ENCODE measurements at places on chromosomes 13 and 19. TPM values are rescaled to one million over a fixed set of nuclear protein-coding genes. Genes with fewer than 3 reads are reported as not detected.

HIPK4 gene
- total RNA-seq = not detected

PTH2 gene
- total RNA-seq = not detected

CILP2 gene
- total RNA-seq = 0.27 TPM

GRCh38 chr13:99671746-99672145 is 170.5 kb downstream of the TM9SF2 start:
- no peak for DNase-seq

DNA sequence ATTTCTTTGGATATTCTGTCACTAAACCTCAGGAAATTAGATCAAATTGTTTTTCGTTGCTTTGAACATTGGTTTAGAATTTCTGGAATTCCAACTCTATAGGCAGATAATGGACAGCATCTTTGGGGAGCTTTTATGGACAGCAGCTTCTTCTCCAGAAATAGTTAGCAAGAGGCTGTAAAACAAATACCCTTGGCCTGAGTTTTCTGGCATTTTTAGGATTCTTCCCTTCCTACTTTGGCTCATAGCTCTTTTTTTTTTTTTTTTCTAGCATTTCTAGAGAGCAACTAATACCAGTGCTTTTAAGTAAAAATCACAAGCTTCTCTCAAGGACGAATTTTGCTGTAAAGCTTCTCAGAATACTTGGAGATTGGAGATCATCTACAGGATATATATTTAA is 169.8 kb upstream of the SPRY2 start:
- no peak for DNase-seq

GRCh38 chr19:17035842-17036424 is 9.3 kb upstream of the CPAMD8 start:
- DNase-seq = no peak

DNA sequence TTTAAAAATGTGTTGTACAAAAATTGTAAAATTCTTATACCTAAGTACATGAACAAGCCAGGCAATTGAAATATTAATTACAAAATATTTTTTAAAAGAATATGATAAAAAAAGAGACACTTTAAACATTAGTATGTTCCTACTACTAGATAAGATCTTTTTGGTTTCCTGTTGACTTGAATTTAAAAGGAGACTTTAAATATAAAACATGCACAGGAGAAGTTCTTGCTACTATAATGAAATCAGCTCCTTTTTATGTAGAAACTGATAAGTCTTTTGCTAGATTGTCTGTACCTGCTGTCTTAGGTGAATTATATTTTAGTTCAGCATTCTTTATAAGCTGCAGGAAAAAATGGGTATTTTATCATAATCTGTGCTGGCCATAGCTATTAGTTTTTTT is 140.2 kb downstream of the TNFSF13B start:
- DNase-seq = no peak

Measured in HFFc6 (cell line).